ENCODE measurements at places on chromosomes 16 and 17. TPM values are rescaled to one million over a fixed set of nuclear protein-coding genes. Genes with fewer than 3 reads are reported as not detected.

SULT1A4 gene
- 2.7 TPM for total RNA-seq

TNS4 gene
- total RNA-seq, result not detected

TAT gene
- total RNA-seq, result not detected

SREBF1 gene
- 43.2 TPM for total RNA-seq

IGSF6 gene
- total RNA-seq, result not detected

CD300LB gene
- not detected for total RNA-seq

NUPR1 gene
- 18.9 TPM for total RNA-seq

TCAP gene
- total RNA-seq, result 0.34 TPM

GRAPL gene
- 0.16 TPM for total RNA-seq

COPRS gene
- 89.1 TPM for total RNA-seq

NEUROD2 gene
- under 0.01 TPM for total RNA-seq

NACA2 gene
- not detected for total RNA-seq

CTF1 gene
- total RNA-seq, result 4.3 TPM

LGALS9B gene
- not detected for total RNA-seq

ABCA9 gene
- 18.1 TPM for total RNA-seq

SPIRE2 gene
- total RNA-seq, result 1.6 TPM

RAD51D gene
- 15.0 TPM for total RNA-seq

RNF222 gene
- not detected for total RNA-seq

RAD51C gene
- 18.1 TPM for total RNA-seq

GNGT2 gene
- not detected for total RNA-seq

OR1A1 gene
- total RNA-seq, result not detected

TBC1D3G gene
- total RNA-seq, result not detected

PIGW gene
- total RNA-seq, result 0.69 TPM

KRT17 gene
- 4.9 TPM for total RNA-seq

ST6GALNAC1 gene
- total RNA-seq, result not detected

C17orf113 gene
- 0.34 TPM for total RNA-seq

NFATC3 gene
- 6.0 TPM for total RNA-seq

CTRB2 gene
- total RNA-seq, result not detected

ZNF778 gene
- 11.3 TPM for total RNA-seq

SRL gene
- total RNA-seq, result 0.47 TPM

SHISA9 gene
- total RNA-seq, result not detected

LPCAT2 gene
- total RNA-seq, result 15.8 TPM

ROGDI gene
- total RNA-seq, result 14.9 TPM

CDRT15 gene
- not detected for total RNA-seq

TBC1D3C gene
- total RNA-seq, result not detected

TP53TG3C gene
- not detected for total RNA-seq

TIMP2 gene
- 124 TPM for total RNA-seq

PIRT gene
- not detected for total RNA-seq

MEOX1 gene
- total RNA-seq, result 0.16 TPM

KCNH4 gene
- total RNA-seq, result not detected

ELMO3 gene
- total RNA-seq, result 0.32 TPM

HBA2 gene
- not detected for total RNA-seq

NSF gene
- 41.5 TPM for total RNA-seq

NDEL1 gene
- 27.2 TPM for total RNA-seq

MARCHF10 gene
- under 0.01 TPM for total RNA-seq

CEP112 gene
- total RNA-seq, result 4.3 TPM

RAMP2 gene
- total RNA-seq, result not detected

Data from bronchial smooth muscle cell (primary cell).